ENCODE measurements at places on chromosomes 11 and 22.
A peak's percentile ranks its signal among the peaks of the same experiment; 100 is the strongest.

- DNase-seq = no peak
Observed at GRCh38 chr11:70570693-70571395, 172.5 kb downstream of the CTTN start.

DNA sequence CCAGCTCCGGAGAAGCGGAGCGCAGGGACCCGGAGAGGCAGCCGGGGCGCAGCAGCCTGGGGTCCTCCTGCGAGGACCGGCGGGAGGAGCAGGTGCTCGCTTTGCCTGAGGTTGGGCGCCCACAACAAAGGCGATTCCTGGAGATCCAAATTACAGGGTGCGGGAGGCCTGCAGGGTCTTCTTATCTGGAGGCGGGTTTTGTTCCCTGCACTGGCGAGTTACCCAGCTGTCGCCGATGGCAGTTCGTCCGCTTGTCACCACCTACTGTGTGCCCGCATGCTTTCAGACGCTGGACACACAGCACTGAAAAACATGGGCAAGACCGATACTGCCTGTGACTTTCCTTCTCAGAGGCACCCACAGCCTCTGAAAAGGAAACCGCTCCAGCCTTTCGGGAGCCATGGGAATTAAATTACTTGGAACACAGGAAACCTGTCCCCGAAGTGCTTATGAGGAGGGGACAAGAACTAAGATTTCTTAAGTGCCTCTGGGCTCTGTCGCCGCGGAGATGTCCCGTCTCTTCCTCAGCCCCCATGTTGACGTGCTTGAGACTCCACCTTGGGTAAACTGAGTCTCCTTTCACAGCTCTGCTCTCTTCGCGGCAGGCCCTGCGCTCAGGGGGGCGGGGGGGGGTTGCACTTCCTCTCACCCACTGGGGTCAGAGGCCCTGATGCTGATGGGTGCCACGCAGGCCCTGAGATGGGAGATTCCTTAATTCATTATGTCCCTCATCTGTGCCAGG is 1.3 kb upstream of the ZFTA start:
- no peak for DNase-seq

GRCh38 chr11:68206211-68206610 is 6.9 kb downstream of the KMT5B start:
- DNase-seq = no peak

DNA sequence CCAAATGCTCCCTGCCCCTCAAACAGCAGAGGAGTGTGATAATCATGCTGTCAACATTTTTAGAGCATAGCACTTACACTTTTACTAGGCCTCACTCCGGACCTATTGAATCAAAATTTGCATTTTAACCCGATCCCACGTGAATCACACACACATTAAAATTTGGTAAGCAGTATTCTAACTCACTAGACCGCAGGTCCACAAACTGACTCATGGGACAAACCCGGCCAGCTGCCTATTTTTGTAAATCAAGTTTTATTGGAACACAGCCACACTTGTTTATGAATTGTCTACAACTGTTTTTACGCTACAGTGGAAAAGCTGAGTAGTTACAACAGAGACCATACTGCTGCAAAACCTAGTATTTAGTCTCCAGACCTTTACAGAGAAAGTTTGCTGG is 43.3 kb downstream of the SNX19 start:
- no peak for DNase-seq

DNA sequence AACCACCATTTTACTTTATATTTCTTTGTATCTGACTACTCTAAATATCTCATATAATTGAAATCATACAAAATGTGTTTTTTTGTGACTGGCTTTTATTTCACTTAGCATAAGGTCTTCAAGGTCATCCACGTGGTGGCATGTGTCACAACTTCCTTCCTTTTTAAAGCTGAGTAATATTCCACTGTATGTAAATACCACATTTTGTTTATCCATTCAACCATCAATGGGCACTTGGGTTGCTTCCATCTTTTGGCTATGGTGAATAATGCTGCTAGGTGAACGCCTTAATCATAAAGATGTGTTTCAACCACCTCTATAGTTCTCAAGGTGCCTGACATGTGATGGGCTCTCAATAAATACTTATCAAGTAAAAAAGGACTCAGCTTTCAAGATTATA is 15.5 kb downstream of the RAB30 start:
- no peak for DNase-seq

DNA sequence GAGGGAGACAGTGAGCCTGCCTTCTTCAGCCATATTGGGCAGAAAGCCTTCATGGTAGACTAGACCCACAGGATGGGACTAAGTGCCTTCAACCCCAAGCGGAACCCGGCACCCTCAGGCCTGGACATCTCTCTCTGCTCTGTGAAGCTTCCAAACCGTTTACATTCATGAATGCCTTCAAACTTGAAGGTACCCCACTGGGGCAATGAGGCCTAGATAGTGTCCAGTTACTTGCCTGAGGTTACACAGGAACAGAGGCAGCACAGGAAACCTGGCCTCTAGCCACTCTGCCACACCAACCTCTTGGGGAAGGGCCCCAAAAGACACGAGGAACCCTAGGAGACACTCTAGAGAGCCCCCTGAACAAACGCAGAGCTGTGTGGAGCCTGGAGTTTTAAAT is 14.5 kb upstream of the CYP2R1 start:
- no peak for DNase-seq

DNA sequence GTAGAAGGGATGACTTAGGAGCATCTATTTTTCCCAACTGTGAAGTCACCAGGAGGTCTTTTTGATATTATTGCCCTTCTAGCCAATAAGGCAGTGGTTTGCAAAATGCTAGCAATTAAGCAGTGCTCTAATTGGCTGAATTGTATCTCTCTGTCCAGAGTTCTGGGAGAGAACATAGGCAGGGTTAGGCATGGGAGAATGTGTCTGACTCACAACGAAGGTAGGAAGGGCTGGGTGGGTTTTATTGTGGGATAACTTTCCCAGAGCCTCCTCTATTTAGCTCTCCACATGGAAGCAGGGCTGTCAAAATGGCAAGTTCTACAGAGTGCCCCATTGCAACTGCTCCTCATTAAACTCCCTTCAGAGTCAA is 415.9 kb upstream of the CADM1 start:
- DNase-seq = no peak

DNA sequence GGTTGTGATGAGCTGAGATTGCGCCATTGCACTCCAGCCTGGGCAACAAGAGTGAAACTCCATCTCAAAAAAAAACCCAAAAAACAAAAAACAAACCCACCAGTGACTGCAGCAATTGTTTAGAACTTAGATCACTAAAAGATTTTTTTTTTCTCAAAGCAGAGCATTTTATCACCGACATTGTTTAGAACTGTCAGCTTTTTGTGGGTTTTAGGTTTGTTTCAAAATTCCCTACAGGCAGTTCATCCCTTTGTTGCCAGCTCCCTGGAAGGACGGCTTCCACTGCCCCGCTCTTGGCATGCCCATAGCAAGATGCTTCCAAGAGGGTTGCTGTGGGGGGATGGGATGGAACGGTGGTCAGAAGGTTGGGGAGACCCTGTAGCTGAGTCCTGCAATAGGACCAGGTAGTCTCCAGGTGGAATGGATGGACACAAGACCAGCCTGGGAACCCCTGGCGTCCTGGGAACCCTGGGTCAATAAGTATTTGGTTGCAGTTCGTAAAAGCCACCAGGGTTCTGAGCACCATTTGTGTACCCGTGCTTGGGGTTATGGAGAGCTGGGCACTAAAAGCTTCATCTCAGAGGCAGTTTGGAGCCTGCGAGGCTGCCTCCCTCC is 46.7 kb downstream of the TSPAN18 start:
- no peak for DNase-seq

- no peak for DNase-seq
Observed at GRCh38 chr11:116689413-116690127, 83.2 kb downstream of the BUD13 start.

DNA sequence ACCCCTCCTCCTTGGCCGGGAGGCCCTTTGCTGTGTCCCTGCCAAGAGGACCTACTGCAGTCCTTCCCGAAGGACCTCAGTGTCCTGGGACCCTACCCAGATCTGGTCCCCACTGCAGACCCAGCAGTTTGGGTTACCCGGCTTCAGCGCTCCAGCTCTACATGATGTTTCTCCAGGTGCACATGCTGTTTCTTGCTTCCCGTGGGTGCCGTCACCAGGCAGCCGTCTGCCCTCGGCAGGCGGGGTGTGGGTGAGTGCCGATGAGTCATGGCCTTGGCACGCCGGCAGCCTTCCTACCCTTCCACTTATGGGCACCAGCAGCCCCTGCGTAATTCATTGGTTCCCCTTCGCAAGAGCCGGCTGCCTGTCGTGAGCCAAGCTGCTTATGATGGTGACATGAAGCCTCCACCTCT is 101.8 kb downstream of the BCR start:
- DNase-seq = no peak

- peak; percentile 11 for DNase-seq
Observed at GRCh38 chr11:2296913-2297622, 4.7 kb downstream of the C11orf21 start.

- no peak for DNase-seq
Observed at GRCh38 chr22:34160141-34160783, 240.0 kb upstream of the LARGE1 start.

Measured in T-cell (primary cell).